ENCODE measurements at places on chromosomes 16 and 17.

DNA sequence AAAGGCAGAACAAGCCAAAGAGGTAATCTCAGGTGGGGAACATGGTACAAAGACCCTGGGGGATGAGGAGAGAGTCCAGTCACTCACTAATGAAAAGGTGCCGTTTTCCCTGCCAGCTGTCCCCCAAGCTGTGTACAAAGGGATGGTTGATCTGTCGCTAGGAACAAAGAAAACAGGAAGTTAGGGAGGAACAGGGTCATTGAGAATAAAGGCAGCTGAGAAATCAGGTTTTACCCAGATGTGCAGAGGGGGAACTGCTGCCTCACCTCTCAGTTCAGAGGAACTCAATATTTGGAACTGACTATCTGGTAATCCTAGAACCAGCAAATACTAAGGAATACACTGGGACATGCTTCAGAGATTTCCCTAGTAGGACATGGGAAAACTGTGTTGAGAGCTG, 1.5 kb downstream of the RSKR start:
- no peak for DNase-seq

DNA sequence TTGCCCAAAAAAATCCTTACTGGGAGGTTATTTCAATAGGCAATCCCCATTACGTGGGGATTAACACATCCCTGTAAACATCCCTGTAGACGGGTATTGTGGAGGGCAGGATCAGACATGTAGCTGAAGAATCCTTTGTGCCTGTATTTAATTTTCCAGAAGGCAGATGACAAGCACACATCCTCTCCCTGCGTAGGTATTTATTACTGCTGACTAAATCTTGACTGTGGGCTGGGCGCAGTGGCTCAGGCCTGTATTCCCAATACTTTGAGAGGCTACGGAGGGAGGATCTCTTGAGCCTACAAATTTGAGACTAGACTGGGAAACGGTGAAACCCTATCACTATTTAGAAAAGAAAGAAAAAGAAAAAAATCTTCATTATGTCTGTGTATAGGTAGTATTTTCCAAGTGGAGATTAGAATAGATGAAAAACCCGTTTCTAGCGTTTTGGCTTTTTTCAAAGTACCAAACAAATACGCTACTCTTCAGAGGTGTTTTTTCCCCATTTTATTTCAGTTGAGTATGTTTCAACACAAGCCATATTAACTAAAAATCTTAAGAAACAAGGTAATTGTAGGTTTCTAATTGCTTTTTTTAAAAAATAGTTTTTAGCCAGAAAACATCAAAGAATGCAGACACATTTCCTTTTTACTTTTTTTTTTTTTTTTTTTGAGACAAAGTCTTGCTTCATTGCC, 1.5 kb upstream of the MARF1 start:
- no peak for DNase-seq

DNA sequence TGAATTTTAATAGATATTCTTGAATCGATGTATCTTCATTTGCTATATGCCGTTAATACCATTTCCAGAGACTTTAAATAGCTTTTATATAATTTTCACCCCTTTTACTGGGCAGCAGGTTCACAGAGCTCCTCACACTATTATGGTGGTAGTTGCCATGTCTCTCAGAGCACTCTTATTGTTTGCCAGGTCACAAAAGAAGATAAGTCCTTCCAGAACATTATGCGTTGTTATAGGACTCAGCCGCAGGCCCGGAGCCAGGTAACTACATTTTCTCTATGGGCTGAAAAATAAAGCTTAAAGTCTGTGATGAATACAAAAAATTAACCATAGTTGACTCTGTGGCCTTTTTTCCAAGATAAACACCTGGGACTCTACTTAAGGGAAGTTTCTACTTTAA, 24.0 kb downstream of the AKTIP start:
- no peak for DNase-seq

- no peak for DNase-seq
Observed at GRCh38 chr16:75254359-75254837, 3.0 kb upstream of the BCAR1 start.

DNA sequence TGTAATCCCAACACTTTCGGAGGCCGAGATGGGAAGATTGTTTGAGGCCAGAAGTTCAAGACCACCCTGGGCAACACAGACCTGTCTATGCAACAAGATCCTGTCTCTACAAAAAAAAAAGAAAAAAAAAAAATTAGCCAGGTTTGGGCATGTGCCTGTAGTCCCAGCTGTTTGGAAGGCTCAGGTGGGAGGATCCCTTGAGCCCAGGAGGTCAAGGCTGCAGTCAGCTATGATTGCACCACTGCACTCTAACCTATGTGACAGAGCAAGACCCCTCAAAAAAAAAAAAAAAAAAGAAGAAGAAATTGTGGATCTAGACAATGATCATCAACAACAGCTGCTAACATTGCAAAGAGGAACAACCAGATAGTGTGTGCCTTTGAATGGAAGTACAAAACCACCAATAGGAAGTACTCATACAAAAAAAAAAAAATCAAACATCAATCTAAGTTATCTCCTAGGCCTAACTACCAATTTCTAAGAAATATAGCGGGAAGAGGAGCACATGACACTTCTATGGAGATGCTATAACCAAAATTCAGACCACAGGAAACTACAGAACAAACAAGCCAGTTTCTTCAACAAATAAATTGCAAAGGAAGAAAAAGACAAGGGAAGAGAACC, 258.7 kb downstream of the MRTFB start:
- DNase-seq, result no peak

All from stimulated activated CD8-positive, alpha-beta memory T cell treated with anti-CD3 and anti-CD28 coated beads, Interleukin-15, amount 100 ng/mL, for 4 hours (primary cell).